ENCODE measurements at places on chromosomes 1 and 21.

DNA sequence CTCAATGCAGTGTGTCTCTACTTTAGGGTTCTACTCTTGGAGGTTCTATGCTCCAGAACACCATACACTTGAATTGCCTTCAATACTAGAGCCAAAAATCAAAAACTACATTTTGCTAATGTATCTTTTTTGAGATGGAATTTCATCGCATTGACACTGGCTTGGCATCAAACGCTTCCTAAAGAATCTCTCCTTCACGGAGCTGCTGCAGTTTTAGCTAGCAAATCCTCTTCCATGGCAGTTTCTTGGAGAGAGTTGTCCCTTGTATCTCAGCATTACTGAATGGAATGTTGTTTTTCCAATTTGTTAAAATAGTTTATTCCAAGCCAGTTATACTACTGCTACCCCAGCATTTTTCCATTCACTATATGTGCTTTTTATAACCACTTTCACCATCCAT is 17.7 kb downstream of the SDCCAG8 start:
- no peak for DNase-seq

- no peak for DNase-seq
Measured at GRCh38 chr21:33690874-33691273, 48.6 kb downstream of the ITSN1 start.

DNA sequence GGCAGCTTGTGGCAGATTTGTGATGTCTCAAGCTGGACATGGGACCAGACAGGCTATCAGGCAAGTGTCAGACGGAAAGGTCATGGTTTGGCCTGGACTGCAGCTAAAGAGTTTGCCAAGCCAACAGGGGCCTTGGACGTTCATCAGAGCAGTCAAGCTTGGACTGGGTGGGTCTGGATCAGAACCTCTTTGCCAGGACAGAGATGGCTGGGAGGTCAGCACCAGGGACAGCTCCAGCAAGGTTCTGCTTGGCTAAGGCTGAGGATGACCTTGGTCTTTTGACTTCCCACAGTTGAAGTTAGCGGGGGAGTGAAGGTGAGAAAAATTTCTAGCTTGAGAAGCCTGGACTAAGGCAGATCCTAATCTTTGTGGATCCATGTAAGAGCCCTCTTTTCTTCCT is 68.1 kb downstream of the GRIK3 start:
- peak; percentile 34 for DNase-seq

GRCh38 chr1:209881619-209882018 is 53.8 kb downstream of the UTP25 start:
- DNase-seq: no peak

DNA sequence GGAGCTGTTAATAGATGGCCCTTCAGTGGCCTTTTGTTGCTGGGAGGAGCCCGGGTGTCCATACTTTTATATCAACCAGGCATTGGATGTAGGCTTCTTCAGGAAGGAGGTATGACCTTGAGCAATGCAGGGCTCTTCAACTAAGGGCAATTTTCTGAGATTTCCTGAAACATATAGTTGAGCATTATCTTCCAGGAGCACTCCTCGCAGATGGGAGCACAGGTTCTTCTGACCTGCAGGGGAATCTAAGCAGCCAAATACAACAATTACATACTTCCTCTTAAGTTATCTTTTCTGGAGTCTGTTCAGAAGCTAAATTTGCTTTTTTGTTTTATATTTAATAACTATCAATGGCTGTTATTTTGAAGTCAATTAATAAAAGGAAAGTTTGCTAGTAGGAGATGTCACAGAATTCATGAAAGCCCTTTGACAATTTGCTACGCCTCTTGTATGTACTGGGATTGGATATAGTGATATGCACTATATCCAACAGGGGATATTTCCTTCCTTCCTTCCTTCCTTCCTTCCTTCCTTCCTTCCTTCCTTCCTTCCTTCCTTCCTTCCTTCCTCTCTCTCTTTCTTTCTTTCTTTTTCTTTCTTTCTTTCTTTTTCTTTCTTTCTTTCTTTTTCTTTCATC is 422.6 kb upstream of the NEGR1 start:
- DNase-seq: no peak

- DNase-seq: peak; percentile 57
Measured at GRCh38 chr1:192766009-192766625, 42.7 kb upstream of the RGS2 start.

- DNase-seq: peak; percentile 92
Measured at GRCh38 chr21:43767984-43768867, 7.9 kb downstream of the CSTB start.

GRCh38 chr21:35864039-35864438 is 196.3 kb downstream of the SETD4 start:
- no peak for DNase-seq

DNA sequence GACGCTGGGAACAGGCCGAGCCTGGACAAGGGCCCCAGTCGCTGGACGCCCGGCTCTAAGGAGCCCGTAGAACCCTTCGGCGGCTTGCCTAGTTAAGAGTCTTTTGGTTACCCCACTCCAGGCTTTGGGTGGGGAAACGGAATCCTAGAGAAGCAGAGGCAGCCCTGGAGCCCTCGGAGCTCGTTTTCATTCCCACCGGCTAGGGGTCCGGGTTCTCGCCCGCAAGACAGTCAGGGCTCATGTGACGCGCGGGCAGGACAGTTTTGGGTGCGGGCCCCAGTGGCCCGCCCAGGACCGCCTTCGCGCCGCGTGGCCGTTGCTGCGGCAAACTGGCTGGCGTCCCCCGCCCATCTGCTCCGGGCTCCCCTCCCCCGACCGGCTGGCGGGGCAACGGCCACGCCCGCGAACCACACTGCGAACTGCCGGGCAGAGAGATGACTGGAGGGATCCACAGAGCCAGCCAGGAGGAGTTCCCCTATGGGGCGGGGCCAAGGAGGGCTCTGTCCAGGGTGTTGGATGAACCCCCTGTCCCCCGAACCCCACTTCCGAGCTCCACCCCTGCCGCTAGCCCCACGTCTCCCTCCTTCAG is 829 bp upstream of the HES2 start:
- peak; percentile 39 for DNase-seq
